ENCODE measurements at places on chromosomes 7 and 10. TPM values are rescaled to one million over a fixed set of nuclear protein-coding genes. Genes with fewer than 3 reads are reported as not detected.

The MET gene
- 155 TPM for total RNA-seq

The MMRN2 gene
- 0.17 TPM for total RNA-seq

The CHCHD1 gene
- 62.5 TPM for total RNA-seq

The NKX2-3 gene
- total RNA-seq: not detected

The COL28A1 gene
- total RNA-seq: 0.40 TPM

The ACSL5 gene
- total RNA-seq: 3.3 TPM

The MMD2 gene
- total RNA-seq: not detected

The ACTA2 gene
- total RNA-seq: 42.4 TPM

DNA sequence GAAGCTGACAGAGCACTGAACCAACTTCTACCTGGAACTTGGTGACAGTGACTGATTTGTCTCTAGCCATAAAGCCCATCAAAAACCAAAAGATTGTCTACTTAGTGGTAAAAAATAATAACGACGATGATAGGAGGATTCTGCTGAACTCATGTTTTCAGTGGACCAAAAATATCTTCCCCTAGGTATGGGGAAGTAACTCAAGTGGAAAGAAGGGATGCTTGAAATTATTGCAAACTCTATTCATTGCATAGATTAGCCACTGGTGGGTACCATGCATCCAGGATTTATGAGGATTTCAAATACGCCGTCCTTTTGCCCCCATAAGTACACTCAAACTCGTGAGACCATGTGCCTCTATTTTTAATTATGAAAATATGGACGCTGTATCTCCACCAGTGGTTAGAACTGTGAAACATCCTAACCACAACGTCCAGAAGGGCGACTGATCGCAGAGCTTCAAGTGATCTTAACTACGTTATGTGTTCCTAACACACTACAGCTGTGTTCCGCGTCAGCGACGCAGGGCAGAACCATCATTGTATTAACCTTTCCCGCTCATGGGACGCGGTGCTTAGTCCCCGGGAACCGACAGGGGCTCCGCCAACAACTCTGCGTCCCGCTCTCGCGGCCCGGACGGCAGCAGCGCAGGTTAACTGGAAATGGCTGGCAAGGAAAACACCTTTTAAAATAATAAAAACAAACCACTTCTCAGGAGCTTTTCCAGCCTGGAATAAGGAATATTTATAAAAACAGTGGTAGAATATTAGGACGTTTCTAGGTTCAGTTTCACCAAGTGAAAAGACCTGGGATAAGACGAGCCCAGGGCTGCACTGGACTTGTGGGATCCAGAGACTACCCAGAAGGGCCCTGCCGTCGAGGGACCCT lies 776 bp downstream of the PEX1 start:
- no peak for DNase-seq

DNA sequence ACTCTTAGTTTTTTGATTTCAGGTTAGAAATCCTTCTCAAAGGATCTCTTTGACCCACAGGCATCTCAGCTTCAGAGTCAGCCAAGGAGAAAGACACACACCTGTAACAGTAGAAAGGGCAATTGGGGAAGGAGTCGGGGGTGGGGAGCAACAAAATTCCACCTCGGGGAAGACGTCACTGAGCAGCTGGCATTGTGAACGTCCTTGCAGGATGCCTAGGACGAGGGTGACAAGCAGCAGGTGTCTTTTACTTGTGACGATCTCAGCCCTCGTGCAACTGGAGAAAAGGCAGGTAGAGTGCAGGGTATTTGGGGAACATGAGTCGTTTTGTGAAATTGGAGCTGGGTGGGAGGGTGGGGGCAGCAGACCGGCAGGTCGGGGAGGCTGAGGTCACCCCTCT lies 627.0 kb downstream of the ACTR3B start:
- no peak for DNase-seq

GRCh38 chr10:130065251-130065650 lies 45.4 kb downstream of the C10orf143 start:
- no peak for DNase-seq

GRCh38 chr7:101255796-101256195 lies 10.9 kb upstream of the FIS1 start:
- DNase-seq: no peak

DNA sequence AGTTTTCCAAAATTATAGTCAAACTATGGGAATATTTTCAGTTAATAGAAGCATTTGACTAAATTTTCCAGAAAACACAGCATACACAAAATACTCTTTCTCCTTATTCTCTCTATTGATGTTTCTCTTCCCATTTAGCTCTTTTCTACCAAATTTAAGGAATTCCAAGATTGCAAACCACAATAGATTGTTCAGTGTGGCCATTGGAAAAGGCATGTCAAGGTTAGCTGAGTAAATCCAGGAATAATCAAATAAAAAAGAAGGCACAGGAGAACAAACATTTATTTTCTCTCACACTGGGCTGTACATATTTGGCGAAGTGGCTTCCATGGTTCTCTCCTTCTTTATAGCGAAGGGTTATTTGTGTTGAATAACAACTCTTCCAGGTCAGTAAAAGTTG lies 117.3 kb downstream of the THSD7A start:
- no peak for DNase-seq

GRCh38 chr7:131931370-131931769 lies 374.9 kb upstream of the PODXL start:
- peak; percentile 58 for DNase-seq

- no peak for DNase-seq
Observed at GRCh38 chr7:98985406-98985805, 107.1 kb downstream of the TRRAP start.

DNA sequence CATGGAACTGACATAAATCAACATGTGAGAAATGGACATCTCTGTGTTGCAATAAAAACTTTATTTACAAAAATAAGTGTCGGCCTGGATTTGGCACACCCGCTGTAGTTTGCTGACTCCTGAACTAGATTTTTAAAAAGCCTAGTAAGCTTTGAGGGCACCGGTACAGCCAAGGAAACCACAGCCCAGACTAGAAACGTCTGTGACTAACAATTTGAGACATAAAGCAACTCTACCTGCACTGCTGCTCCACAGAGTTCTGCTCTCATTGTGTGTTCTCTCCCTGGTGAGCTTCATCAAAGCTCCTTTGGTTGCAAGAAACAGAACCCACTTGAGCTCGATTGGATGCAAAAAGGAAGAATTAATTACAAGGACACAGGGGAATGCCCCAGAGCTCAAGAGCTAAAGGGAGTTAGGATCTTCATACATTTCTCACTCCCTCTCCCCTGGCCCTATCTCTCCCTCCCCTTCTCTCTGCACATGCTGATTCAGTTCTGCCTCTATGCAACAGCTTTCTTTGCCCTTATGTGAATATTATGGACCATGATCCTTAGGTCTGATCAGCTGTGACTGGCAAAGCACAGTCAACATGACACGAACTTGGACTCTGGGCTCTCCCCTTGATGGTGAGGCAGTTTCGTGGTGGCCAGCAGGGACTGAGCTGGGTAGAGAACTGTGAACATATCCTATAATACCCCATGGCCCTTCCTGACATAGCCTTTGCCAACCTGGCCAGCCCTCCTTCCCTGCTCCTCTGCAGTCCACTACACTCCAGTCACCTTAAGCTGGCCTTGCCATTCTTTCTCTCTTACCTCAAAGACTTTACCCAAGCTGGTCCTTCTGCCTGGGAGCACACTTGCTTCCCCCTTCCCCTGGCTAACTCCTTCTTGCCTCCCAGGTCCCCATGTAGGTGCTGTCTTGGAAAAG lies 77.5 kb upstream of the YAE1 start:
- DNase-seq: no peak

GRCh38 chr7:68425377-68425776 lies 1172.9 kb upstream of the AUTS2 start:
- no peak for DNase-seq

- DNase-seq: no peak
Observed at GRCh38 chr7:102287111-102287980, 678 bp downstream of the SH2B2 start.

DNA sequence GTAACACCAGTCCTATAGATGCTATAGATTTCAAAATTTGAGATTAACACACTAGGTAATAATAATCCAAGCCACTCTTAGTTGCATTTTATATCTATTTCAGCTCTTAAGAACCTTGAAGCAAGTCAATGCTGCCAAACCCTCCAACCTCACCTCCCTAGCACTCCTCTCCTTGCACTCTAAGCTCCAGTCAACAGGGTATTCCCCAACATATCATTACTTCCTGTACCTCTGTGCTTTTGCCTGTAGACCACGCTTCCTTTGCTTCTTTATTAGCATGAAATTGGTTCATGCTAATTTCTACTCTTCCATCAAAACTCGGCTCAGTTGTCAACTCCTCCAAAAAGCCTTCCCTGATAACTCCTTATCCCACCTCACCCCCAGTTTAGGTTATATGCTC lies 24.6 kb downstream of the PEX1 start:
- no peak for DNase-seq

GRCh38 chr7:74606101-74606908 lies 51.2 kb upstream of the GTF2I start:
- DNase-seq: no peak

DNA sequence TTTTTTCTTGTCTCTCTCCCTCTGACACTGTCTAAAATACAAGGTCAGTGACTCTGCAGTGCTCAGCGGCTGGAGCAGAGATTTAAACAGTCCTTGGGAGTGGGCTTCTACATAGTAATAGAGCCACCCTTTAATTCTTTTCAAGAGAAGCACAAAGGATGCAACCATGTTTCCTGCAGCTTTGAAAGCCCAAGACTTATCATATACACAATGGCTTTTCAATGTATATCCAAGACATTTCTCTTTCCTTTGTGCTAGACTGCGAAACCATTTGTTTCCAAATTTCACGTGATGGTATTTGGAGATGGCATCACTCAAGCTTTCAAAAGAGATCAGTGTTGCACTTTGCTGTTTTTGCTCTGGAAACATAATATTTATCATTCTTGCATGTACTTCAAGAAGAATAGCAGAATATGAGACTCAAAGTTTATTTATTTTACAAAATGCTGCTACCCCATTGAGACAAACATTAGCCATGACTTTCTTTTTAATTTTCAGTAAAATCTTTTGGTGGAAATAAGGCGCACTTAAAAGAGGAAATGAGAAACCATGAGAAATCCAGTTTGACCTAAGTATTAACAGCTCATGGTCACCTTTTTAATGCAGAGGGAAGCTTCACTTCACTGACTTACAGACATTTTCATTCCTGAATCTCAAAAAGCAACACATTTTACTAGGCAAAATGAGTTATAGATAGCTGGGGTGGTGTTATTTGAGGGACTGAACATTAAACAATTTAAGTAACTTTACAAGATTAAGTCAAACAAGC lies 76.6 kb downstream of the SEMA3C start:
- DNase-seq: no peak

DNA sequence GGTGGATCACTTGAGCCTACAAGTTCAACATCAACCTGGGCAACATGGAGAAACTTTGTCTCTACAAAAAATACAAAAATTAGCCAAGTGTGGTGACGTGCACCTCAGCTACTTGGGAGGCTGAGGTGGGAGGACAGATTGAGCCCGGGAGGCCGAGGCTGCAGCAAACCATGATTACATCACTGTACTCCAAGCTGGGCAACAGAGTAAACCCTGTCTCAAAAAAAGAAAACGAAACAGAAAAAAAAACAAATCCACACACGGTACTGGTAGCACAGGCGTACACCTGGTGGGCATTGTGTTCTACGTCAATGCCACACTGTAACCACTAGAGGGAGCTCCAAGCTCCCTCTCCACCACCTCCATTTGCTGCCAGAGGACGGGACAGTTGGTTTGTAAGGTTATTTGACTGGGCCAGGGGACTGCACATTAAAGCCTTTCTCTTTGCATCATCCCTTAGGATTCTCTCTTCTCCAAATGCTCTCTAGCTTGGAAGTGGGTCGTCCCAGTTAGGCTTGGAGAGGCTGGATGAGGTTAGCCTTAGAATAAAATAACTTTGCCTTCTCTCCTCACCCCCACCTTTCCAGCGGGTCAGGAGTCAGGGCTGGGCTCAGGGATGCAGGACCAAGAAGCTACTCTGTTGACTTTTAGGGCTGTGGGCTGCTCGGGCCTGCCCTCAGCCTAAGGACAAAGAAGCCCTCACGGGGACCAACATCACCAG lies 130.8 kb downstream of the SORBS1 start:
- DNase-seq: no peak

GRCh38 chr7:15625466-15625865 lies 61.0 kb downstream of the MEOX2 start:
- DNase-seq: no peak

GRCh38 chr10:17989908-17990767 lies 38.4 kb downstream of the SLC39A12 start:
- peak; percentile 67 for DNase-seq

GRCh38 chr7:4123823-4124222 lies 558.3 kb upstream of the FOXK1 start:
- peak; percentile 12 for DNase-seq

- no peak for DNase-seq
Observed at GRCh38 chr10:85580585-85580984, 786.0 kb downstream of the GRID1 start.

GRCh38 chr10:4512671-4513240 lies 313.3 kb upstream of the AKR1E2 start:
- no peak for DNase-seq

DNA sequence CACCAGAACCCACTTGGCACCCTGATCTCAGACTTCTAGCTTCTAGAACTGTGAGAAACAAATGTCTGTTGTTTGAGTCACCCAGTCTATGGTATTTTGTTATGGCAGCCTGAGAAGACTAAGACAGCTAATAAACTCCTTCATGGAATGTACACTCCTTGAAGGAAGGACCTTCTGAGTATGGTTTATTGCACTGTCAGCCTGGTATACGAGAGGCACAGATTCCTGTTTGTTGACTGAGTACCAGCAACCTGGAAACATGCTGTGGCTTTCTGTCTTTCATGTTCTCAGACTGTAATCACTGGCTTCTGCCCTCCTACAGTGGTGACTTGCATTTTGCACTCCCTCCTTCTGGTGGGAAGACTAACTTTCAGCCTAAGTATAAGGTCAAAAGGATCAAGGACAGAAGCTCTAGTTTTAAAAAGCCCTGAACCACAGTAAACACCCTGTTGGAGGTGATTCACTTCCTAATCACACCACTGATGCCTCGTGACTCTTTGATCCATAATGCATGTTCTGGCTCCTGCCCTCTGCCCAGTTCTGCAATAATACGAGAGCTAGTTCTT lies 319.0 kb upstream of the NPSR1 start:
- peak; percentile 39 for DNase-seq

DNA sequence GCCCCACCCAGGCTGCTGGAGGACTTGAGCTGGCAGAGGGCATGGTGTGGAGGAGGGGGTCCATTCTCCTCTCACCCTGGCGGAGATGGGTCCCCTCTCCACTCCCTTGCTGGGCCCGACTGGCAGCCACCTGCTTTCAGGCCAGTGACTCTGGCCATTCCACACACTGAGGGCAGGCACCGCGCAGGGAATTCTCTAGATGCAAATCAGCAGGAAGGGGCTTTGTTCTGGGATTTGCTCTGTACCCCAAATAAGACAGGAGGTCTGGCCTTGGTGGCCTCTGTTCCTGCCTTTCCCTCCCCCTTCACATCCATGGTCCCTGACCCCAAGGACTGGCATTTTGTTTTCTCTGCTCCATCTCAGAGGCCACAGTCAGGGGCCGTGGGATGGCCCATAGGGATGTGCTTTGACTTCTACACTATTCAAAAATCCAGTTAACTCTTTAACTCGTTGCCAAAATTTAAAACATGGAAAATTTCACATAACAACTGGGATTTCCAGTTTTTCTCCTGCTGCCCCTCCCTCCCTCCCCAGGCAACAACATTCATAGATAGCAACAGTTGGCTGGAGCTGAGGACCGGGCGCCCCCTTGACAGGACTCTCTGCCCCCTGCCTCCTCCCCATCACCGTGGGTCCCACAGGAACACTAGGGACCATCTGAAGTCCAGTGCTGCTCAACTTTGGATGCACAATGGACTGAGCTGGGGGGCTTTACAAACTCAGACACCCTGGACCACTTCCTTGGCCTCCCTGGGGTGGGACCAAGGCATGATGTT lies 33.9 kb downstream of the PPIF start:
- DNase-seq: no peak

GRCh38 chr7:17147409-17147808 lies 151.0 kb upstream of the AHR start:
- DNase-seq: no peak
